ENCODE measurements at places on chromosomes 5 and 9. TPM values are rescaled to one million over a fixed set of nuclear protein-coding genes. Genes with fewer than 3 reads are reported as not detected.

GRCh38 chr9:132482196-132482813, 72.3 kb downstream of the CFAP77 start:
- no peaks in the 10 kb centered on the region for H3K27me3 ChIP-seq
- no peaks in the 10 kb centered on the region for H3K36me3 ChIP-seq
- no peak overlapping the region for H3K4me3 ChIP-seq
- DNase-seq, result no peak
- no peak overlapping the region for H3K27ac ChIP-seq
- peaks cover 54% of the 10 kb centered on the region for H3K4me1 ChIP-seq

GRCh38 chr9:131635285-131635684, 90.0 kb downstream of the PRRT1B start:
- DNase-seq, result peak; percentile 26
- H3K4me1 ChIP-seq, result peaks cover 9% of the 10 kb centered on the region
- no peak overlapping the region for H3K27ac ChIP-seq
- H3K4me3 ChIP-seq, result no peak overlapping the region
- H3K36me3 ChIP-seq, result no peaks in the 10 kb centered on the region

SLC6A19 gene
- not detected for total RNA-seq

TRIM7 gene
- not detected for total RNA-seq

PCDHGA4 gene
- total RNA-seq, result 2.3 TPM

All from neural progenitor cell (in vitro differentiated cells).